ENCODE measurements at places on chromosomes 2 and 18. TPM values are rescaled to one million over a fixed set of nuclear protein-coding genes. Genes with fewer than 3 reads are reported as not detected.

GRCh38 chr2:43186679-43187374, 39.6 kb downstream of the ZFP36L2 start:
- no peak for DNase-seq

GRCh38 chr18:39655341-39655740, 2089.7 kb upstream of the CELF4 start:
- no peak for DNase-seq

DNA sequence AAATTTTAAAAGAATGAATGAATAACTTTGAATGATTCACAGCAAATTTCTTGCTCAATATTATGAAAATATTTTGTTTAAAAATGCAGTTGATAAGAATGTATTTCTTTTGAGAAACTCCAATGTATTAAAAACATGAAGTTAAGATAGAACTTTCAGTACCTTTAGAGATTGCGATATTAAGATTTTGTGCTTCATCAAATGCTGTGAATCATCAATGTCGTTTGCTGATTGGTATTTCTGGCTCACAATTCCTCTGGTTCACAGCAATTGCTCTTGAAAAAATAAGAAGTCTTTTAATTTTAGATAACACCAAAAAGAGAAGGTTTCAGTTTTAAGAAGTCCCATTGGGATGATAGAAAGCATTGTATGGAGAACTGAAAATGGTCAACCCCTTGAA, 228.7 kb downstream of the IKZF2 start:
- no peak for DNase-seq

DNA sequence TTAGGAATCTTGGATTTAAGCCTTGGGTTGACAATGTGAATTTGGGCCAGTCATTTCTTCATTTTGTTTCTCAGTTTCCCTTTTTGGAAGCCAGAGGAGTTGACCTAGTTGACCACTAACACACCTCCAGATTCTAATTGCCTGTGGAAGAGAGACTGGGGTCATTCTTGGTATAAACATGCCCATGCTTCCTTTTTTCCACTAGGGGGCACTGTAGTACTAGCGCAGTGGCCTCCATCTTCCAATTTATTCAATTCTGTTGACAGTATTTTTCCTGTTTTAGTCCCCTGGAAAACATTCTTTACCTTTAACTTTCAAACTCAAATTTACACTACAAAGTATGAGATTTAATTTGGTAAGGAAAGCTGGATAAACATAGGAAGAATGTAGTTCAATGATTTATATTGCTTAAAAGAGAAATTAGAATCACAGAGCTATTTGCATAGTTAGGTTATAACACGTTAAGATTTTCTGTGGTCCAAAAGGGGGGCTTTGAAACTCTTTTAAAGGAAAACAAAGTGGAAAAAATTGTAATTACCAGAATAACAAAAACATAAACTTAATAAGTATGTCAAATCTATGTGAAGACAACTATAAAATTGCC, 57.5 kb upstream of the AGPS start:
- no peak for DNase-seq

Gene TTR
- total RNA-seq: not detected

DNA sequence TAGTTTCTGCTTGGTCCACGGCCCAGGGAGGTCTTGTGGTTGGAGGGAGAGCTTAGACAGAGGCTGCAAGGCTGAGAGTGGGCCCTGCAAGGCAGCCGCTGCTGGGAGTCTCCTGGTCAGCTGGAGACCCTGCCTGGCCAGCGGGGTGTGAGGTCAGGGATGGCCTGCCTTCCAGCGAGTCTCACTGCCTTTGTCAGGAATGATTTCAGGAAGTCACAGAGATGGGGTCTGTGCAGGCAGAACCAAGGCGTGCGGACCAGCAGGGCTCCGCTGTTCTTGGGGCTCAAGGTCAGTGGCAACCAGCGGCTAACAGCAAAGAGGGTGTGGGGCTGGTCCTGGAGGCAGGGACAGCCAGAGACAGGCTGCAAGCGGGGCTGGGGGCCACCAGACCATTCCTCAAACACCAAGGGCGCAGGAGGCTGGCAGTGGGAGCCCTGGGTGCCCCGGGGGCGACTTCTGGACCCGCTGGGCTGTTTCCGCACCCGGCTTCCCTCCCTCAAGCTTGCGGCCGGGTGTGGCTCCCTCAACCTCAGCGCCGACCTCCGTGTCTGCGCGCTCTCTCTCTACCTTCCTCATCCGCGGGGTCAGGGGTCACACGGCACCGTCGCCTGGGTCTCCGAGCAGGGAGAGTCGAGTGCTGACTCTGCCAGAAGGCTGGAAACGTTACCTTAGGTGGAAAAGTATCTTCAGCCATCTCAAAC, 124.5 kb upstream of the CTDP1 start:
- no peak for DNase-seq
